Liver (tissue), 10 donors: ENCODE measurements at places on chromosomes 4 and X. TPM values are rescaled to one million over a fixed set of nuclear protein-coding genes. Genes with fewer than 3 reads are reported as not detected.

The ALAS2 gene
- 1,807 TPM for total RNA-seq

DNA sequence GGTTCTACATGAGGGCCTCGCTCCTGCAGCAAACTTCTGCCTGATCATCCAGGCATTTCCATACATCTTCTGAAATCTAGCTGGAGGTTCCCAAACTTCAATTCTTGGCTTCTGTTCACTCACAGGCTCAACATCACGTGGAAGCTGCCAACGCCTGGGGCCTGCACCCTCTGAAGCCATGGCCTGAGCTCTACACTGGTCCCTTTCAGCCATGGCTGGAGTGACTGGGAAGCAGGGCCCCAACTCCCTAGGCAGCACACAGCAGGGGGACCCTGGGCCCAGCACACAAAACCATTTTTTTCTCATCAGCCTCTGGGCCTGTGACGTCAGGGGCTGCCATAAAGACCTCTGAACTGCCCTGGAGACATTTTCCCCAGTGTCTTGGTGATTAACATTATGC, 542.7 kb downstream of the TLL1 start:
- H3K4me3 ChIP-seq, result no peak overlapping the region
- H3K27me3 ChIP-seq, result no peaks in the 10 kb centered on the region
- no peak overlapping the region for H3K27ac ChIP-seq
- DNase-seq, result no peak
- H3K4me1 ChIP-seq, result no peaks in the 10 kb centered on the region
- no peaks in the 10 kb centered on the region for H3K36me3 ChIP-seq

The NCAPG gene
- 45.2 TPM for total RNA-seq

GRCh38 chr4:8607603-8608481, 15.3 kb downstream of the CPZ start:
- H3K27ac ChIP-seq, result no peak overlapping the region
- no peak overlapping the region for H3K4me3 ChIP-seq
- no peaks in the 10 kb centered on the region for H3K36me3 ChIP-seq
- H3K27me3 ChIP-seq, result no peaks in the 10 kb centered on the region

The PNMA6F gene
- not detected for total RNA-seq

The SYNPO2 gene
- 10.9 TPM for total RNA-seq

DNA sequence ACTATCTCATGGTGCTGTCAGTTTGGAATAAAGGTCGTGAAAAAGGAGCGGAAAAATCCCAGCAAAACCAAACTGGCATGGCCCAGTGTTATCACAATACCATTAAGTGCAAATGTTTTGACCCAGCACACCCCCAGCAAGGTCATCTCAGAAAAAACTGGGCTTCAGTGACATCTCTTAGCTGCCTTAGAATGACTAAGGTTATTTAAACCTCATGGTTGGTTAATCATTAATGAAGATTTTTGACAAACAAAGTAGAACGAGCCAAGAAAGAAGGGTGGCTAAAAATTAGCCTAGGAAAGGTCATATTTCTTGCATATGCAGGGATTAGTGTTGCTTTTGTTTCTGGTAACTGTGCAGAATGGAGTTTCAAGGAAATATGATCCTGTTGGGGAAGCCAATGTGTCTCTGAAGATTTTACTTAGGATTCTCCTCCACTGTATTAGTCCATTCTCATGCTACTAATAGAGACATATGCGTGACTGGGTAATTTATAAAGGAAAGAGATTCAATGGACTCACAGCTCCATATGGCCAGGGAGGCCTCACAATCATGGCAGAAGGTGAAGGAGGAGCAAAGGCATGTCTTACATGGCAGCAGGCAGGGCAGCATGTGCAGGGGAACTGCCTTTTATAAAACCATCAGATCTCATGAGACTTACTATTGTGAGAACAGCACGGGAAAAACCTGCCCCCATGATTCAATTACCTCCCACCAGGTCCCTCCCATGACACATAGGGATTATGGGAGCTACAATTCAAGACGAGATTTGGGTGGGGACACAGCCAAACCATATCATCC, 83.5 kb downstream of the CHRNA9 start:
- H3K4me3 ChIP-seq, result no peak overlapping the region
- peaks cover 13% of the 10 kb centered on the region for H3K36me3 ChIP-seq
- peak overlapping the region; percentile 89 for H3K27ac ChIP-seq
- peaks cover 47% of the 10 kb centered on the region for H3K4me1 ChIP-seq
- no peak for DNase-seq

DNA sequence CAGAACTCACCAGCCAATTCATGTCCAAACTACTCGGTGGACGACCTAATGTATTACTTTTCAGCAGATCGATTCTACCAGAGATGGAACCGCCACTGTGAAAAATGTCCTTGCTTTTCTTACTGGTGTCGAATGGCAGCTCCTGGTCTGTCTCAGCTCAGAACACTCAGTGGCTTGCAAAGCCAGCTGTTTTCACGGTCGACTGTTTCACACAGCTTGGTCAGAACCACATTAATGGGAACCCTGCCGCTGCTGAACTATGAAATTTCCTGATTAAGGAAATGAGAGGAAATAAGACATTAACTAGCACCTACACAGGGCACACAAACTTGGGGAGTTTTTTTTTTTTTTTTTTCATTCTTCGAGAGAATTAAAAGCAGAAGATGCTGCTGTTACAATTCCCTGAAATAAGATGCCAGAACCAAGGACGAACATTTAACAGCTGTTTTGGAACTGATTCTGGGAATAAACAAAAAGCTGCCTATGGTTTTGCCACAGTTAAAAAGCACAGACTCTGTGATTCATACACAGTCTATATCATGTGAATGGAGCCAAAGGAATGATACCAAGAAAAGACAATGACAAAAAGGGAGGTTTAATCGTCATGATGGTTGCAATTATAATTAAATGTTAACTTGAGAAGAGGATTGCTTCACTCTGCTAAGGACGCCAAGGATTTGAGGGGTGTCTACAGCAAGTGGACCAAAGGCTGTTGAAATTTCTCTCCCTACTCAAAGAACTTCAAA, 31.3 kb downstream of the SUPT20HL2 start:
- no peaks in the 10 kb centered on the region for H3K4me1 ChIP-seq
- H3K27me3 ChIP-seq, result no peaks in the 10 kb centered on the region
- H3K36me3 ChIP-seq, result no peaks in the 10 kb centered on the region
- DNase-seq, result no peak
- H3K27ac ChIP-seq, result no peak overlapping the region

DNA sequence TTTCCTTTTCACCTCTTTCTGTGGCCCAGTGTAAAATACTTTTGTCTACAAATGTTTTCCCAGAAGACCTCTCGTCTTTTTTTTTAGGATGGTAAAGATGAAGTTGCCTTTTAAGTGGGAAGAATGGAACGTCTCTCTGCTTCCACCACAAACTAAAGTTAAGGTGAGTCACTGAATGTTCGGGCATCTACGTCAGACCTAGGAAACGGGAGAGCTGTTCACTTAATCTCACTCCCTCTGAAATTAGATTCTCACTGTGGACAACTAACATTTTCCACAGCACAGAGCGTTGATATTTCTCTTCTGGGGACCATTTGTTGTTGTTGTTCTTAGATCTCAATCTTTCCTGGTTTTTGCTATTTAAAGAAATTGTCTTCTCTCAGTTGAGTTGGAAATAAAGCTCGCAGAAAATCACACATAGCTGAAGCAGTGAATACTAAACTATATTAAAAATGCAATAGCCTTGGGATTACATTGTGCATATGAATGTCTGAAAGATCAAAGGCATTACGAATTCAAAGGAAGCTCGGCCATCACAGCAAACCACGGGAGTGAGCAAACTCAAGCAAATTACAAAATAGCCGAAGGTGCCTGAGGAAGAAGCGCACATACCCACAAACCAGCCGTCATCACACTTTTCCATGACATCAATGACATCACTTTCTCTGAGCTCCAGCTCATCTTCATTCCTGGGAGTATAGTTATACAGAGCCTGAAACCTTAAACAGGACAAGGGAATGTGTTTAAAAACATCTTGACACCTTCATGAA, 53.9 kb upstream of the PDLIM3 start:
- no peaks in the 10 kb centered on the region for H3K4me1 ChIP-seq
- no peaks in the 10 kb centered on the region for H3K36me3 ChIP-seq
- DNase-seq, result no peak
- no peak overlapping the region for H3K27ac ChIP-seq
- no peak overlapping the region for H3K4me3 ChIP-seq

The EPGN gene
- 0.75 TPM for total RNA-seq

DNA sequence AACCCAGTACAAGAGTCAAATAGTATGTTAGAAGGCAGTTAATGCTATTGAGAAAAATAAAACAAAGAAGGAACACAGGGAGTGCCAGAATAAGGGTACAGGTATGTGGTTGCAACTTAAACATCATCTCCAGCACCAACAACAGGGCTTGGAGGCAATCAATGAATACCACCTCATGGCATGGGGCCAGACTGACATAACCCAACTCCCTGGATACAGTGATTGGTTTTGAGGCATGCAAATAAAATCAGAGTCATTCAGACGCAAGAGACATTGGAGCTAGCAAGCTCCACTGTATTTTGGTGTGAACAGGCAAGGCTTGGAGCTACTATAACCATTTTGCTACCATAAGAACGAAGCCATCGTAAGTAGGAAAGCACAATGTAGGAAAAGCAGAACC, 56.7 kb downstream of the PPP3CA start:
- no peak overlapping the region for H3K4me3 ChIP-seq
- H3K27me3 ChIP-seq, result no peaks in the 10 kb centered on the region
- H3K27ac ChIP-seq, result no peak overlapping the region
- H3K4me1 ChIP-seq, result no peaks in the 10 kb centered on the region
- H3K36me3 ChIP-seq, result no peaks in the 10 kb centered on the region

- no peak overlapping the region for H3K27ac ChIP-seq
- peaks cover 3% of the 10 kb centered on the region for H3K4me1 ChIP-seq
- no peak for DNase-seq
- H3K36me3 ChIP-seq, result no peaks in the 10 kb centered on the region
Measured at GRCh38 chrX:41258226-41258625, 75.7 kb upstream of the DDX3X start.

GRCh38 chr4:132445386-132445785, 703.7 kb upstream of the PCDH10 start:
- H3K4me3 ChIP-seq, result no peak overlapping the region
- H3K27ac ChIP-seq, result no peak overlapping the region
- H3K4me1 ChIP-seq, result no peaks in the 10 kb centered on the region
- H3K36me3 ChIP-seq, result no peaks in the 10 kb centered on the region
- no peak for DNase-seq
- no peaks in the 10 kb centered on the region for H3K27me3 ChIP-seq

GRCh38 chrX:40013266-40014195, 84.2 kb downstream of the BCOR start:
- H3K36me3 ChIP-seq, result no peaks in the 10 kb centered on the region
- peak overlapping the region; percentile 90 for H3K27ac ChIP-seq
- no peaks in the 10 kb centered on the region for H3K27me3 ChIP-seq
- H3K4me3 ChIP-seq, result peak overlapping the region; percentile 65

GRCh38 chr4:140304346-140304745, 69.1 kb upstream of the SCOC start:
- H3K4me1 ChIP-seq, result no peaks in the 10 kb centered on the region
- no peak overlapping the region for H3K4me3 ChIP-seq
- DNase-seq, result no peak
- no peaks in the 10 kb centered on the region for H3K36me3 ChIP-seq
- no peaks in the 10 kb centered on the region for H3K27me3 ChIP-seq

The EXOC1L gene
- not detected for total RNA-seq

The STAG2 gene
- total RNA-seq, result 71.0 TPM

DNA sequence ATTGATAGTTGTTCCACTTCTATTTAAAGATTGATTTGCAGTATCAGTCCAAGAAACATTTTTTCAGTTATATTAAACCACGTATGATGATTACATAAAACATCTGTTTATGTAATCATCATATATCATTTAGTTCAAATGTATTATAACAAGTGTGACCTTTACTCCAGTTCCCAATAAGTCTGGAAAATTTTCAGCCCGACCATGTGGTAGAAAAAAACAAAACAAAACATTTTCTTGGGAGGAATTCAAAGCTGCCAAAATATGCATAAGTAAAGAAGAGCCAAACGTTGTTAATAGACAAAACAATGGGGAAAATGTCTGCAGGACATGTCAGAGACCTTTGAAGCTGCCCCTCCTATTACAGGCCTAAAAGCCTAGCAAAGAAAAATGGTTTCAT, 709.1 kb downstream of the FAT4 start:
- H3K4me1 ChIP-seq, result no peaks in the 10 kb centered on the region
- no peak for DNase-seq
- H3K27ac ChIP-seq, result no peak overlapping the region
- H3K27me3 ChIP-seq, result no peaks in the 10 kb centered on the region
- H3K4me3 ChIP-seq, result no peak overlapping the region

The CABS1 gene
- not detected for total RNA-seq

GRCh38 chr4:75107755-75108612, 175.1 kb downstream of the PARM1 start:
- H3K27me3 ChIP-seq, result no peaks in the 10 kb centered on the region
- no peaks in the 10 kb centered on the region for H3K4me1 ChIP-seq
- no peak for DNase-seq
- H3K4me3 ChIP-seq, result no peak overlapping the region
- no peaks in the 10 kb centered on the region for H3K36me3 ChIP-seq

GRCh38 chr4:56200275-56200674, 187.0 kb downstream of the AASDH start:
- no peak overlapping the region for H3K4me3 ChIP-seq
- H3K27ac ChIP-seq, result no peak overlapping the region
- no peaks in the 10 kb centered on the region for H3K36me3 ChIP-seq
- DNase-seq, result no peak

DNA sequence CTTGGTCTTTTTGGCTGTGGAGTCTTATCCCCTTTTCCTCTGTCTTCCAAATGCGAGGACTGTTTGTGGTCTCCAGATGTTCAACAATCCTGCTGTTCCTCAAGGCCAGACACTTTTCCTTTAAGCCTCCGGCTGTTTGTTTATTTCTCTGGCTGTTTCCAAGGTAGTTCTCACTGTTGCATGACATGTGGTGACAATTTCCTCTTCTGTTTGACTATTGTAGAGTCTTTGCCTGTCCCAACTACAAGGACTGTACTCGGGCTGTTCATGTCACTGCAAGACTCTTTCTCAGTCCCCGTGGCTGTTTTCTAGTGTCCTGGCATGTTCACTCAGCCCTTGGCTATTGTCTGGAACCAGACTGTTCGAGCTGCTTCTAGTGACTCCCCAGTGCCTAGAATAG, 50.6 kb downstream of the ZNF157 start:
- no peaks in the 10 kb centered on the region for H3K36me3 ChIP-seq
- no peak for DNase-seq
- H3K4me1 ChIP-seq, result no peaks in the 10 kb centered on the region
- no peak overlapping the region for H3K27ac ChIP-seq
- H3K4me3 ChIP-seq, result no peak overlapping the region
- no peaks in the 10 kb centered on the region for H3K27me3 ChIP-seq

The SSX2B gene
- not detected for total RNA-seq

- H3K27ac ChIP-seq, result no peak overlapping the region
- no peaks in the 10 kb centered on the region for H3K36me3 ChIP-seq
- H3K4me1 ChIP-seq, result no peaks in the 10 kb centered on the region
- no peaks in the 10 kb centered on the region for H3K27me3 ChIP-seq
- H3K4me3 ChIP-seq, result no peak overlapping the region
- DNase-seq, result no peak
Measured at GRCh38 chr4:143232277-143232676, 47.6 kb downstream of the USP38 start.

GRCh38 chrX:71222929-71223328, at the start of gene GJB1:
GJB1 (plus strand) TSS chrX:71223224; CDS start chrX:71223708, 484 bp downstream.
- H3K4me3 ChIP-seq, result no peak within 1 kb of the TSS
- H3K36me3 ChIP-seq, result peaks cover 2% of the 10 kb centered on the region
- H3K4me1 ChIP-seq, result peaks cover 55% of the 10 kb centered on the region
- H3K27me3 ChIP-seq, result no peaks in the 10 kb centered on the region
- H3K27ac ChIP-seq, result no peak within 1 kb of the TSS

The TMEM144 gene
- 2.8 TPM for total RNA-seq

GRCh38 chr4:27176881-27177280, 316.2 kb downstream of the STIM2 start:
- no peaks in the 10 kb centered on the region for H3K4me1 ChIP-seq
- H3K36me3 ChIP-seq, result no peaks in the 10 kb centered on the region
- DNase-seq, result no peak
- no peak overlapping the region for H3K4me3 ChIP-seq

The SOWAHD gene
- total RNA-seq, result 0.42 TPM
